A673 (cell line): ENCODE measurements at places on chromosomes 12 and 14. TPM values are rescaled to one million over a fixed set of nuclear protein-coding genes. Genes with fewer than 3 reads are reported as not detected.

Gene MYF6
- not detected in 2 replicates for total RNA-seq

DNA sequence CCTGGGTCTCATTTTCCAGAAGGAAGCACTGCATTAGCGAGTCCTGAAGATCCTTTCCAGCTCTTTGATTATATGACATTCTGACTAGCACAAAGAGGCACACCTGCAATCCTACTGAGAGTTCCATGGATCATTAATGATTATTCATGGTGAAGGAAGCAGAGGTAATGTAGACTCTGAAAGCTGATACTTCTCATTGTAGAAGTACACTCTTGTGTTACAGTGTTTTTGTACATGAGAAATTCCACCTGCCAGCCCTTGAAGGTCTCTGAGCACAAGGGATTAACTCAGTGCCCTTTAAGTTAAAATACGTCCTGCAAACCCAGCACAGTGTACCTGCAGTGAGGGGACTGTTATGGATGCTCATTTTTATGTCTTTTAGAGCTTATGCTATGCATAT is 558.8 kb upstream of the FBXO33 start:
- no peak for DNase-seq
- H3K27ac ChIP-seq = no peak overlapping the region
- no peak overlapping the region for H3K4me3 ChIP-seq
- H3K4me1 ChIP-seq = no peaks in the 10 kb centered on the region
- H3K36me3 ChIP-seq = no peaks in the 10 kb centered on the region
- no peaks in the 10 kb centered on the region for H3K27me3 ChIP-seq

Gene KRT82
- not detected in 2 replicates for total RNA-seq

DNA sequence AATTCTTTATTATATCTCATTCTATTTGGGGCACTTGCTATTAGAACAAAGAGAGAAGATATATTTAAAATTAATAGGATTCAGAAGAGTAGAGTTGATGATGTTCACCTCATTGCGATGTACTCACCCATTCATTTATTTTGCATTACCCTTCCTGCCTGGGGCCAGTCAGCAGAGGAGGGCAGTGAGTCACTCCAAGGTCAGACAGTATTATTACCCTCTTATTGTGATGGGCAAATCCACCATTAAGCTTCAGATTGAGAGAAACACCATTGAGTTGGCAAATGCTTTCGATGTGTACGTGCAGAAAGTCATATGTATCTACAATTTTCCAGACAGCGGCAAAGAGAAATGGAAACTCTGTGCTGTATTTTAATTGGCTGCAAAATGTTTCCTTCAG is 134.2 kb downstream of the BICD1 start:
- no peaks in the 10 kb centered on the region for H3K4me1 ChIP-seq
- H3K27me3 ChIP-seq = no peaks in the 10 kb centered on the region
- H3K4me3 ChIP-seq = no peak overlapping the region
- no peak overlapping the region for H3K27ac ChIP-seq

Gene PITPNM2
- total RNA-seq = 6.4 and 8.9 TPM in 2 replicates

Gene WIF1
- total RNA-seq = not detected in 2 replicates

DNA sequence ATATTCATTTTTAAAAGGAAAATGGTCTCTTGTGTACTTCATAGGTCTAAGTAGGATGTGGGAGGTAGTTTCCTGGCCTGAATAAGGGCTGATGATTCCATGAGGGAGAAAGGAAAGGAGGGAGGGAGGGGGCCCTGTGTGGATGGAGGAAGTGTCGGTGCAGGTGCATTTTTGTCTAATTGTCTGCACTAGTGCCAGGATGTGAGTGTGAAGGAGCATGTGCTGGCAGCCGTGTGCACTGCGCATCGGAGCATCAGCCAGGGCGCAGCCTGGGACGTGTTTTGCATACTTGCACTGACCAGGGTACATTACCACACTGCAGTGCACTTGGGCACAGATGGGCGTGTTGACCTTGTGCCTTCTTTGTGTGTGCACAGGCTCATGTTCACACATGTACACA is 29.2 kb downstream of the SMUG1 start:
- peaks cover 32% of the 10 kb centered on the region for H3K4me1 ChIP-seq
- H3K27me3 ChIP-seq = no peaks in the 10 kb centered on the region
- H3K27ac ChIP-seq = no peak overlapping the region
- H3K36me3 ChIP-seq = no peaks in the 10 kb centered on the region

Gene ORAI1
- 25.6 and 28.2 TPM in 2 replicates for total RNA-seq

Gene CEP170B
- total RNA-seq = 20.8 and 22.6 TPM in 2 replicates

DNA sequence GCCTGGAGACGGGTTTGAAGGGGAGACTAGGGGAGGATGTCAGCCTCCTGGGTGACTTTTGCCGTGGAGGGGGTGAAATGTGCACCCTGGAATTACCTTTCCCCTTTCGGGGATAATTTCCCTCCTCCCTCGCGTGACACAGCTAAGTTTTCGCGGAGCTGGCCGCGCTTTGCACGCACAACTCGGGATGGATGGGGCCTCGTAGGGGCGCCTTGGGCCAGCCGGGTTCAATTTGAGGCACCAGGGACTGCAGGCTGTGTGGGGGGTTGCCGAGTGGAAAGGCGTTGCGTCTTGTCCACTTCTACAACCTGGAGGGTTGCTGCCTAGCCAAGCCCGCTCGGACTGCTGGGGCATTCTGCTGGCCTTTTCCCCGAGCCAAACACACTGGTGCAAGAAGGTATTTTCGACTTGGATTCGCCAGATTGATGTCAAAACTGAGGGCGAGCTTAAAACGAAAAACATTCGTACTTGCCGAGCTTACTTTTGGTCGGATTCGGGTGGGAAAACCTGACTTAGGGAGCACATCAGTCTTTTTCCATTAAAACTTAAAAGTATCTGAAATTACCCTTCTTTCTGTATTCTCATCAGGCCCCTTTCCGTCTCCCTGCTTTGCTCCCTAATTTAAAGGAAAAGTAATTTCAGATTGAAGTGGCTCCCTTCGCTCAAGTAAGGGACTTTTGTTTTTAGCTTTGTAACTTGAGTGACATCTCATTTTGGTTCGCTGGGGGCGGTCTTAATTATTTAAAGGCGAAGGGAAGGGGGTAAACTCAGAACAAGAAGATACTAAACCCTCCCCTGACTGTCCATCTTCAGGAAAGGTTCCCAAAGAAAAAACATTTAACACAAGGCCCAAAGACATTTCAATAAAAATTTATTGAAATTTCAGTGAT is 14.3 kb downstream of the TBX3 start:
- no peaks in the 10 kb centered on the region for H3K4me1 ChIP-seq
- no peaks in the 10 kb centered on the region for H3K36me3 ChIP-seq
- H3K27ac ChIP-seq = no peak overlapping the region
- peaks cover 3% of the 10 kb centered on the region for H3K27me3 ChIP-seq
- DNase-seq = no peak
